ENCODE measurements at places on chromosomes 11 and 22. TPM values are rescaled to one million over a fixed set of nuclear protein-coding genes. Genes with fewer than 3 reads are reported as not detected.

The SGSM1 gene
- total RNA-seq = 1.3 TPM

The SHISA8 gene
- not detected for total RNA-seq

The OAF gene
- 19.0 TPM for total RNA-seq

The CTSF gene
- total RNA-seq = 20.0 TPM

The OR5B21 gene
- not detected for total RNA-seq

The FGF4 gene
- not detected for total RNA-seq

The WNT11 gene
- 33.0 TPM for total RNA-seq

The IFITM10 gene
- 0.99 TPM for total RNA-seq

The BIK gene
- total RNA-seq = 3.6 TPM

The UBXN1 gene
- total RNA-seq = 57.2 TPM

The MCHR1 gene
- 0.39 TPM for total RNA-seq

The OVCH2 gene
- total RNA-seq = 1.2 TPM

The ZP1 gene
- total RNA-seq = 0.49 TPM

The CHRM1 gene
- 0.69 TPM for total RNA-seq

The POU2AF1 gene
- 0.10 TPM for total RNA-seq

The B4GAT1 gene
- total RNA-seq = 16.0 TPM

The MMP27 gene
- 6.7 TPM for total RNA-seq

The LBHD1 gene
- 6.4 TPM for total RNA-seq

The TYR gene
- total RNA-seq = 4.0 TPM

The RIC3 gene
- 9.5 TPM for total RNA-seq

The PLAAT5 gene
- 8.2 TPM for total RNA-seq

The PGR gene
- 0.10 TPM for total RNA-seq

The CCDC116 gene
- total RNA-seq = 0.20 TPM

The PARVB gene
- 6.6 TPM for total RNA-seq

The XKR3 gene
- total RNA-seq = not detected

The PHOX2A gene
- total RNA-seq = not detected

The RELA gene
- 22.6 TPM for total RNA-seq

The THY1 gene
- 25.1 TPM for total RNA-seq

The HMGXB4 gene
- 24.8 TPM for total RNA-seq

The IGSF22 gene
- 0.89 TPM for total RNA-seq

The SAA4 gene
- not detected for total RNA-seq

The PLXNB2 gene
- 68.8 TPM for total RNA-seq

The MMP12 gene
- 0.10 TPM for total RNA-seq

The KDM2A gene
- 78.1 TPM for total RNA-seq

The KCNK4 gene
- not detected for total RNA-seq

The UPK3A gene
- total RNA-seq = not detected

The KCNE3 gene
- 3.9 TPM for total RNA-seq

The OR4A5 gene
- total RNA-seq = not detected

The ACTN3 gene
- 13.5 TPM for total RNA-seq

The MAPK1 gene
- total RNA-seq = 43.0 TPM

The BAIAP2L2 gene
- total RNA-seq = 0.59 TPM

The TYMP gene
- 16.3 TPM for total RNA-seq

The SLC22A12 gene
- total RNA-seq = not detected

The LGALS1 gene
- total RNA-seq = 1,340 TPM

The CNTN5 gene
- total RNA-seq = 3.4 TPM

The API5 gene
- 72.5 TPM for total RNA-seq

The C1QTNF5 gene
- 14.4 TPM for total RNA-seq

The OSBPL5 gene
- total RNA-seq = 19.6 TPM

The DEUP1 gene
- total RNA-seq = 0.59 TPM

The SCGB1D1 gene
- total RNA-seq = not detected

The ANGPTL5 gene
- 0.39 TPM for total RNA-seq

The GGTLC3 gene
- not detected for total RNA-seq

The YPEL4 gene
- 1.1 TPM for total RNA-seq

The LRRC10B gene
- total RNA-seq = 0.49 TPM

The SMIM35 gene
- total RNA-seq = not detected
